ENCODE measurements at places on chromosomes 16 and 17.

DNA sequence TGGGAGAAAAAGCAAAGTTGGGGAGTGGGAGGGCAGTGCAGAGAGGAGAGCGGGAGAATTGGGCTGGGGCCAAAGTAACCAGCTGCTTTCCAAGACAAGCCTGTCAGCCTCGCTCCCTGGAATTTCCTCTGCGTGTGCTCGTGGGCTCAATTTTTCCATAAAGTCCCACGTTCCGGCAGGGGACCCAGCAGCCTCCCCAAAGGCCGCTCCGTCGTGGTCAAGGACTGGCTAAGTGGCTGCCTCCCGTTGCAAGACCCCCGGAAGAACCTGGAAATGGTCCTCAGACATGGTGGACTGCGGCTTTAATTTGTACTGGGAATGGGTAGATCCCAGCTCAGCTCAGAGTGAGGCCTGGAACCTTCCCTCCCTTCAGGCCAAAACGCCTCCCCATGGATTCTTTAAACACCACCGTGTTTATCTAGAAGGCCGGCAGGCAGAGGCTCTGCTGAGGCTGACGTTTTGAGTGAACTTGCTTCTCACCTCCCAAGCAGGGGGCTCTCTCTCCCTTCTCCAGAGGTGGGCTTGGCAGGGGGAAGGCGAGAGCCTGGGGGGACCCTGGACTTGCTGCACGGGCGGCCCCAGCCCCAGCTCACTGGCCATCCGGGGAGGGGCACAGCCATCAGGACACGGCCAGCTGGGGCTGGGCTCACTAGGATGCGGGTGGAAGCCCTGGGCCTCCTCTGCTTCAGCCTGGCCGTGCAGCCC, 190.0 kb downstream of the C16orf95 start:
- H3K27ac ChIP-seq = peak overlapping the region; percentile 80
- H3K27me3 ChIP-seq = peaks cover 15% of the 10 kb centered on the region
- no peaks in the 10 kb centered on the region for H3K36me3 ChIP-seq
- peaks cover 7% of the 10 kb centered on the region for H3K4me1 ChIP-seq

GRCh38 chr16:68564382-68564985, 25.4 kb downstream of the ZFP90 start:
- no peaks in the 10 kb centered on the region for H3K4me1 ChIP-seq
- no peak overlapping the region for H3K4me3 ChIP-seq
- no peak for DNase-seq

DNA sequence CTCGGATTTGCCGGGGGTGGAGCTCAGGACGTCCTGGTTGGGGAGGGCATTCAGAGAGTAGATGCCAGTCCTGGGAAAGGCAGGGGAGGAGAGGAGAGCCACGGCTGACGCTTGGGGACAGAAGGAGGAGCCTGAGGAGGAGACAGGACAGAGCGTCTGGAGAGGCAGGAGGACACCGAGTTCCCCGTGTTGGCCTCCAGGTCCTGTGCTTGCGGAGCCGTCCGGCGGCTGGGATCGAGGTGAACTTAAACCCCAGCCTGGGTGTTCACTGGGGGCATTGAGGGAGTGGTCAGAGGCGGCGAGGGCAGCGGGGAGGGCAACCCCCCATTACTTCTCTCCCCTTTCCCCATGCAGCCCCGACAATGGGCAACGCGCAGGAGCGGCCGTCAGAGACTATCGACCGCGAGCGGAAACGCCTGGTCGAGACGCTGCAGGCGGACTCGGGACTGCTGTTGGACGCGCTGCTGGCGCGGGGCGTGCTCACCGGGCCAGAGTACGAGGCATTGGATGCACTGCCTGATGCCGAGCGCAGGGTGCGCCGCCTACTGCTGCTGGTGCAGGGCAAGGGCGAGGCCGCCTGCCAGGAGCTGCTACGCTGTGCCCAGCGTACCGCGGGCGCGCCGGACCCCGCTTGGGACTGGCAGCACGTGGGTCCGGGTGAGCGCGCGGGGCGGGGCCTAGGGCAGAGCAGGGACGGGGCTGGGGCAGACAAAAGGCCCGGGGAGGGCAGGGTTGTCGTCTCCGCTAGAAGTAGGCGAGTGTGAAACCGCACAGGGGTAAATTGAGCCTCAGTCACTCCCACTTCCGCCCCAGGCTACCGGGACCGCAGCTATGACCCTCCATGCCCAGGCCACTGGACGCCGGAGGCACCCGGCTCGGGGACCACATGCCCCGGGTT, 3.7 kb downstream of the NOL3 start:
- no peaks in the 10 kb centered on the region for H3K27me3 ChIP-seq
- H3K36me3 ChIP-seq = no peaks in the 10 kb centered on the region
- H3K27ac ChIP-seq = peak overlapping the region; percentile 80
- peak overlapping the region; percentile 58 for H3K4me3 ChIP-seq
- H3K4me1 ChIP-seq = peaks cover 65% of the 10 kb centered on the region
- peak; percentile 86 for DNase-seq

DNA sequence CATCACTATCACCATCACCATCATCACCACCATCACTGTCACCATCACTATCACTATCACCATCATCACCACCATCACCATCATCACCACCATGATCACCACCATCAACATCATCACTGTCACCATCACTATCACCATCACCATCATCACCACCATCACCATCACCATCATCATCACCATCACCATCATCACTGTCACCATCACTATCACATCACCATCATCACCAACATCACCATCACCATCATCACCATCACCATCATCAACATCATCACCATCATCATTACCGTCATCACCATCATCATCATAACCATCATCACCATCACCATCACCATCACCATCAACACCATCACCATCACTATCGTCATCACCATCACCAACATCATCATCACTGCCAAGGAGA, 273.8 kb downstream of the FOXL1 start:
- no peaks in the 10 kb centered on the region for H3K36me3 ChIP-seq
- no peak overlapping the region for H3K4me3 ChIP-seq
- DNase-seq = no peak
- H3K27ac ChIP-seq = no peak overlapping the region
- H3K4me1 ChIP-seq = no peaks in the 10 kb centered on the region

- no peak overlapping the region for H3K4me3 ChIP-seq
- H3K27me3 ChIP-seq = peaks cover 6% of the 10 kb centered on the region
- DNase-seq = no peak
- no peaks in the 10 kb centered on the region for H3K36me3 ChIP-seq
- H3K4me1 ChIP-seq = peaks cover 4% of the 10 kb centered on the region
- no peak overlapping the region for H3K27ac ChIP-seq
Measured at GRCh38 chr17:55426851-55427586, 5.4 kb upstream of the MMD start.

- DNase-seq = no peak
- H3K36me3 ChIP-seq = no peaks in the 10 kb centered on the region
- H3K4me1 ChIP-seq = peaks cover 11% of the 10 kb centered on the region
- H3K27ac ChIP-seq = no peak overlapping the region
Measured at GRCh38 chr17:69858460-69858859, 216.6 kb upstream of the KCNJ16 start.

- H3K4me1 ChIP-seq = peaks cover 18% of the 10 kb centered on the region
- H3K27ac ChIP-seq = no peak overlapping the region
- H3K27me3 ChIP-seq = no peaks in the 10 kb centered on the region
- DNase-seq = no peak
Measured at GRCh38 chr16:27267037-27267677, 1.4 kb downstream of the NSMCE1 start.

DNA sequence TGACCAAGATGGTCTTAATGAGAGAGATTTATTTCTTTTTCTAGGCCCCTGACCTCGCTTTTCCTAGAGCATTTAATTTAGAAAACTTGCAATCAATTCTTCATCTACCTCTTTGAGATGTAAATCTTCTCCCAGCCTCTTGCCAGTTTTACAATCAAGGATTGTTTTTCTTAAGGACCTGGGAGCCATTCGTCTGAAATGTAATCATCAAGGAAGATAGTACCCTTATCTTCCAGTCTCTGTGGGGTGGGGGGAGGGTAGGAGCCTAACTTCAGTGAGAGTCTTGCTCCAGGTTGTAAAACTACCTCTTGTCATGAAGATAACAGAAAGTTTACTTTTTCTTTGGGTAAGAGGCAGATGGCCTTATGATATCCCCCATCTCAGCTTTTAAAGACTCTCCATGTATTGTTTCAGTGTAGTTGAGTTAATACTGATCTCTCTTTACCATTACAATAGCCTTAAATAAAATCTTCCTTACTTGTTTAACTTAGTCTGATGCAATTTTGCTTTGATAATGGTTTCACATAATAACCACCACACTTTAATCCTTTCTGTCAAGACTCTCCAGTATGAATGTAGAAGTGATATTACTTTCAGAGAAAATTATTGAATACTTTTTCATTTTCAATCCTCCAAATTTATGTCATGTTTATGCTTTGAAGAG, 110.2 kb upstream of the CPHXL start:
- no peak overlapping the region for H3K4me3 ChIP-seq
- H3K27me3 ChIP-seq = no peaks in the 10 kb centered on the region
- no peaks in the 10 kb centered on the region for H3K4me1 ChIP-seq
- no peak overlapping the region for H3K27ac ChIP-seq
- no peaks in the 10 kb centered on the region for H3K36me3 ChIP-seq

DNA sequence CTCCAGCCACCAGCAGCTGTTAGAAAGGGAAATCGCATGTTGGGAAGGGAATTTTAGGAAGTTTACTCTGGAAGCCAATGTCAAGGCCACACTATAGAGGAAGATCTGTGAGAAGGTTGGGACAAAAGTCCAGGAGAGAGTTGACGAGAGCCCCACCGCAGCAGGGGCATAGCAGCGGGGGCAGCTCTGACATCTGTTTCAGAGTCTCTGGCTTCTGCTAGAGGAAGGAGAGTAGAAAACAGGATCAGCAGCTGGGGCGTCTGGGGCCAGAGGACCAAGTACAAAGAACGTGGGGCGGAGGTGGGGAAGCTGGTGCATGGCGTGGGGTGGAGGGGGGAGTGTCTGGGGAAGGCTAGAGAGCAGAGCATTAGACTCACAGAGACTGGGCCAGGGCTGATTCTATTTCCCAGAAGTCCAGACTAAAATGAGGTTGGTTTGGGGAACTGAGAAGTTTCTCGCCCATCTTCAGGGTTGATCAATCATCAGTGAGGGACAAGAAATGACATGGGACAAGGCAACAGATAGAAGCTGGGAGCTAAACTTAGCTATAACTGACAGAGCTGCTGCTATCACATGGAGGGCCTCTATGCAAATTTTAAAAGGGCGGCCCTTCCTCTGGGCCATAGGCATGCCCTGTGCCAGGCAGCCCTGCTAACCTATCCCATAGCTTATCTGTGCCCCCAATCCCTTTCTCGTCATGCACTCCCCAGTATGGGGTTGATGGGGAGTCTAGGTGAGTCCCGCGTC, 1.2 kb downstream of the RABEP2 start:
- peaks cover 21% of the 10 kb centered on the region for H3K36me3 ChIP-seq
- DNase-seq = no peak
- no peaks in the 10 kb centered on the region for H3K4me1 ChIP-seq
- H3K4me3 ChIP-seq = peak overlapping the region; percentile 95
- peak overlapping the region; percentile 99 for H3K27ac ChIP-seq
- no peaks in the 10 kb centered on the region for H3K27me3 ChIP-seq

GRCh38 chr17:12094336-12094735, 73.7 kb downstream of the MAP2K4 start:
- no peak overlapping the region for H3K4me3 ChIP-seq
- no peaks in the 10 kb centered on the region for H3K4me1 ChIP-seq
- no peak overlapping the region for H3K27ac ChIP-seq
- no peak for DNase-seq

- H3K4me1 ChIP-seq = no peaks in the 10 kb centered on the region
- H3K27me3 ChIP-seq = no peaks in the 10 kb centered on the region
- H3K4me3 ChIP-seq = no peak overlapping the region
- DNase-seq = no peak
- H3K36me3 ChIP-seq = no peaks in the 10 kb centered on the region
Measured at GRCh38 chr17:32596628-32597027, 109.8 kb downstream of the CDK5R1 start.

All from heart left ventricle (tissue), 16 donors.